ENCODE measurements at places on chromosomes 2 and 18.
A peak's percentile ranks its signal among the peaks of the same experiment; 100 is the strongest.

- no peak for DNase-seq
Observed at GRCh38 chr2:41955316-41956043, 92.3 kb upstream of the PKDCC start.

DNA sequence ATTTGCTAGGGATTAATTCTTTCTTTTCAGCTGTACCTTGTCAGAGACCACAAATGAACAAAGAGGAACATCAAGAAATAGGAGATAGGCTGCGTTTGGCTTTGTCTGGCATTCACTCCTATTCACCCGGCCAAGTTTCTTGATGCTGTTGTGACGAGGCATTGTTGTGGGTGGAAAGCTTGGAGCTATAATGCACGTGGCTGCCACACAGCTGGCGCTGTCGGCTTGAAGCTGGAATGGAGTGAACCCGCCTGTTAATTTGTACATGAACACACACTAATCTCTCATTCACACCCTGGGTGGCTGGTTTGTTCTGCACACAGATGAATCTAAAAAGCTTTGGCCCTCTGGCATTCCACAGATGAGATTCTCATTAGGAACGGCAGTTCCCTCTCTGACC is 274.9 kb upstream of the GYPC start:
- no peak for DNase-seq

GRCh38 chr18:48452861-48453323 is 43.7 kb upstream of the ZBTB7C start:
- no peak for DNase-seq

GRCh38 chr2:173865971-173866873 is 99.0 kb downstream of the SP3 start:
- no peak for DNase-seq

DNA sequence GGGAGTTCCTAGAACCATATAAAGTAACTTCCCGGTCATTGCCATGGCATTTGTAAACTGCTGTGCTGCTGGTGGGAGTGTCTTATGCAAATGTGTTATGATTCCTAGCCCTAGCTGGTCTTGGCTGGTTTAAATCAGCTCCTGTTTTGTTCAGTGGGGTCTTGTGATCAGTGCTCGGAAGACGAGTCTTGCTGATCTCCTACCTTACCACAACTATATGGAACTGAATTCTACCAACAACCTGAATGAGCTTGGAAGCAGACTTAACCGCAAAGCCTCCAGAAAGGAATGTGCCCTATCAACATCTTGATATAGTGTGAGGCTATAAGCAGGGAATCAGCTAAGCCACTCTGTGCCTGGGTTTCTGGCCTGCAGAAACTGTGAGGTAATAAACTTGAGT is 33.5 kb downstream of the POLE4 start:
- no peak for DNase-seq

- DNase-seq = no peak
Observed at GRCh38 chr18:68298330-68298729, 416.6 kb downstream of the TMX3 start.

- DNase-seq = no peak
Observed at GRCh38 chr2:12797815-12798214, 81.1 kb downstream of the TRIB2 start.

- DNase-seq = no peak
Observed at GRCh38 chr2:229429589-229429988, 158.5 kb upstream of the PID1 start.

DNA sequence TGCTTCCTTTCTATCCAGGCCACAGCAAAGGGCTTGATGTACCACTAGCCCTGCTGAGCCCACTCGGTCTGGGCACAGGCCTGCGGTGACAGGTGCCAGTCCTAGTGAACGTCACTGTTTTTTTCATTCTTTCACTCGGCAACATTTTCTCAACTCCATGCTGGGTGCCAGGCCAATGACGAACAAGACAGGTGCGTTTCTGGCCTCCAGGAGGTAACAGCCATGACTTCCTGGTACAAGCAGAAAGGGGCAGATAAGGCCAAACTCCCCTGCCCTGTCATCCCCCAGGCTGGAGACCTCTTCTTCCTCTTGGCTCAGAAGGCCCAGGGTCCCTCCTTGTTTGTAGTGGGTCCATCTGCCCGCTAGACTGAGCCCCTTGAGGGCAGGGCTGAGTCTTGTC is 55.7 kb upstream of the OTOF start:
- DNase-seq = no peak

- DNase-seq = no peak
Observed at GRCh38 chr18:46340716-46341115, 236.5 kb downstream of the HAUS1 start.

DNA sequence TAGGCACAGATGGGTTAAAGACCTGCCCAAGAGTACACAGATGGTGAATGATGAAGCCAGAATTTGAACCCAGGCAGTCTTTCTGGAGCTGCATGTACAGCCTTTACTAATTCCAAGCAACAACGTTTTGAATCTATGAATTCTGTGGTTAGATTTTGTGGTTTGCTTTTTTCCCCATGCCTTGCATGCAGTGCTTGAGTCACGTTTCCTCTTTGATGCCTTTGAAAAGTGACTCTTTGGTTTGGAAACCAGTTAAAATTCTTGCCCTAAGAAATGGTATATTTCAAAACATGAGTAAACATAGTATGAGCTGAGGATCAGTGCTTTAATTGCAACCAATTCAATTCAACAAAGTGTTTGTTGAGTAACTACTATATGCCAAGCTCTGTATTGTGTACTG is 48.2 kb upstream of the PPM1B start:
- DNase-seq = peak; percentile 6
